Hepatic stellate cell (primary cell): ENCODE measurements at places on chromosomes 2 and 18.
A peak's percentile ranks its signal among the peaks of the same experiment; 100 is the strongest.

DNA sequence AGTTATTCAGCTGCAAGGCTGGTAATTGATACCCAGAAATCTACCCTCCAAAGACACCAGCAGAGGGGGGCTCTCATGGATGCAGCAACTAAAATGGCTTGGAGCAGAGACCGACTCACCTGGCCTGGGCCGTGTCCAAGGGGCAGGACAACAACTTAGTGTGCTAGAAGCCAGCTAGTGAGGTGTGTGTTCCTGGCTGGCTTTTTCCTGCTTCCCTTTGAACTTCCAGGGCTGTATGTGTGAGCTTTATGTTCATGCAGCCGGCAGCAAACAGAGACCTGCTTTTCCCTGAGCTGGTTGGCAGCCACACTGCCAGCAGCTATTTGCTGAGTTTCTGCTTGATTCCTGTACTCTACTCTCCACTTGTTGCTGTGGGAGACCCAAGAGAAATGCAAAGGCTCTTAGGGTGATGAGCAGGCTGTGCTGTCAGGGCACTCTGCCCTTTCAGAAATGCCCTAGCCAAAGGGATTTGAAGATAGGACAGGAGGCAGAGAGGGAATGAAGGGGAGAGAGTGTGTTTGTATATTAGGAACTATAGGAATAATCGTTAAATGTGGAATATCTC lies 23.7 kb upstream of the GRP start:
- DNase-seq, result no peak

- no peak for DNase-seq
Measured at GRCh38 chr2:178279142-178279541, 84.8 kb downstream of the OSBPL6 start.

DNA sequence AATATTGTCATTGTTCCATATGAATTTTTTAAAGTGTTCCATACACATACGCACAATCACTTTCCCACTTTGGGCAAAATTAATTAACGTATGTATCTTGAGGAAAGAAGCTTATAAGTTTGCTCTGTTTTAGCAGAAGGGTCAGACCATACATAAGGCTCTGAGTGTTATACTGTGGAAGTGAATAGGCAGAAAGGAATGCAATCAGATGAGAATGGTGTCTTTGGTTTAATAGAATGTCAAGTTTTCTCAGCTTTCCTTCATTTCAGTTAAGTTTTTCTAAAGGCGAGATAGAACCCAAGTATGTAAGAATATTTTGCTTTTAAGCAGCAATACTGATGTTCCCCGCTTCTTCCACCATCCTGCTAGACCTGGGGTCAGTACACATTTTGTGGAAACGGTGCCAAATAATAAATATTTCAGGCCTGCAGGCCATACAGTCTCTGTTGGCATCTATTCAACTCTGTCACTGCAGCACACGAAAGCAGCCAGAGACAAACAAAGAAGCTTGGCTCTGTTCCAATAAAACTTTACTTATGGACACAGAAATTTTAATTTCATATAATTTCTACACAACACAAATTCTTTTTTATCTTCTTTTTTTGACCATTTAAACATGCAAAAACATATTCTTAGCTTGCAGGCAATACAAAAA lies 100.6 kb downstream of the UPP2 start:
- DNase-seq, result no peak

GRCh38 chr2:231673348-231673770 lies 35.0 kb upstream of the PTMA start:
- DNase-seq, result peak; percentile 87

- DNase-seq, result no peak
Measured at GRCh38 chr2:133525613-133526529, 42.4 kb downstream of the NCKAP5 start.

DNA sequence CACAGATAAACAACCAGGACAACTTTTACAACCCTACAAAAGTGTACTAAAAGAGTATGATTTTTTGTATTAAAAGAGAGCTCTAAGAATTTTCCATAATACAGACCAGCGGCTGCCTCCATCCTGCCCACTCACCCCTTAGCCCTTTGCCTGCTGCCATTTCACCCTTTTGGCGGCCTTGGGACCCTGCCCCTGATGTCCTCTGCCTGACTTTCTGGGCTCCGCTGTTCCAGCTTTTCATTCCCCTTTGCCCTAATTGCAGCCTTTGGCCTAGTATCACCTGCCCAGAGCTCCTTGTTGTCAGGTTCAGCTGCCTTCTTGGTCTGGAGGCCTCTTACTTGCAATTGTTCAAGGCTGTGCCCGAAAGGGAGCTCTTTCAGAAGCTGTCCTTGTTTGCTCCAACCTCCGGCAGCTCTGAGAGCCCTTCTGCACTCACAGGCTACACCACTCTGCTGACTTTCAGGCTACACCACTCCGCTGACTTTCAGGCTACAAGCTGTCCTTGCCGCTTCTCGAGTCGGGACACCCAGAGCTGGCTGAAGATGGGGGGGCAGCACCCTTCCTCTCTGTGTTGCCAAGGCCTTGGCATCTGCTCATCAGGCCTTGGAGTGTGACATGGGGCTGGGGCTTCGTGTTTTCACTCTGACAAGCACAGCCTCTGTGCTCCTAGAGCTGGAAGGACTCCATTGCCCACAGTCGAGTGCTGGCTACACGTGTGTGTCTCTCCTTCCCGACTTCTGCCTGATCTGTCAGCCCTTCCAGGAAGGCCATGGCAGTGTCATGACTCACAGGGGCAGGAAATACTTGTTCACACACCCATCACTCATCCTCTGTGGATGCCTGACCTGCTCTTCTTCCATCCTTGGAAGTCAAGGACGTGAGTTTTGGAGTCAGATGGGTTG lies 43.1 kb upstream of the HDAC4 start:
- no peak for DNase-seq

DNA sequence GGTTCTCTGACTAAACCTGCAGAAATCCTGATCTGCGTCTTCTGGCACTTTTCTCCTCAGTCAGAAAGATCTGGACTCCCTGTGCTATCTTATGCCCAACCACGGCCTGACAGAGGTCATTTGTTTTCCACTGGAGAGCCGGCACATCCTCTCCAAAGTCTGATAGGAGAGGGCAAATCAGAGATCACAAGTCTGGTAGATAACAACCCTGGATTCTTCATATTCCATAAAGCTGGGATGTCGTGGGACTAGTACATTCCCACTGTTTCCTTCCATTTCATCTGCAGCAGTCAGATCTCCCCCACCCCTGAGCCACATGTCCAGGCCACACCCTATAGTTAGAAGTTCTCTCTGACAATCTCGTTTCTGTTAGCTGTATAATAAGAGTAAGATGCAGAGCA lies 157.0 kb downstream of the MGAT5 start:
- peak; percentile 11 for DNase-seq

DNA sequence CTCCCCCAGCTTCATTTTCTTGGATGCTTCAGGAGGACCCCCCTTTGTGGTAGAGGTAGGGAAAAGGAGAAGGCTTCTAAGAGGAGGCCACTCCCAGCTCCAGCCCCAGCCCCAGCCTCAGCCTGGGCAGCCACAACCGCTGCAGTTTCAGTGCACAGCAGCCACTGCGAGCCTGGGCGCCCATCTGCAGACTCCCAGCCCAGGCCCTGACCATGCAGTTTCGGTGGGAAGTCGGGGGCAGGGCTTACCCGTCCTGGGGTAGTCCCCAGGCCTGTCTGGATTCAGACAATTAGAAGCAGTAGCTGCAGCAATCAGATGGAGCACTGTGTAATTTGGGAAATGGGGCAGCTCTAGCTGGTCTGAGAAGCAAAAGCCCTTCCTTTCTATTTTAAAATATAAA lies 28.6 kb downstream of the ITM2C start:
- DNase-seq, result no peak

DNA sequence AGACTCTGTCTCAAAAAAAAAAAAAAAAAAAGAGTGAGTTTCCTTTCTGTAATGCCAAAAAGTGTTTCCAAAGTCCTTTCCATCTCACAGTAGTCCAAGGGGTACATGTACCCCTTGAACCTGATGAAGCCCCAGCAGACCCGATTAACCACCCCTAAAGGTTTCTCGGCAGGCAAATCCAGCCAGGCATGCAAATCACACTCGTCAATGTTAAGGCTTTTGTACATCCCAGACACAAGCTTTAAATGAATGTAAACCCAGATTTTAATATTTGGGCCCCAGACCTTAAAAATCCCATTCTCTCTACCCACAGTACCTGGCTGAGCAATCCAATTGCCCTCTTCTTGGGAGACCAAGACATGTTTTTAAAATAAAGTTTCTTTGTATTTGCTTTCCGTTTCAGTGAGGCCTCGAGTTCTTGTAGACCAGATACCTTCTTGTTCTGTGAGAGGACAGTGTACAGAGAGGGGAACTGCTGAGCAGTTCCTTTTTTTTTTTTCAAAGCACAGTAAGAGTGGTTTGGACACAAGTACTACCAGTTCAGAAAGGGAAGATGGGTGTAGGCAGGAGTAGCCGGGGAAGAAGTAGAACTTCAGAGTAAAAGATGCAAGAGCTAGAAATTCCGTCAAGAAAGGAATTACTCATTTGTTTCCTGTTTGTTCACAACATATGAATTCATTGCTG lies at the start of gene NLRC4:
NLRC4 (minus strand) TSS at position 465 of the 684 bp plus-strand sequence. CDS start 8,111 bp downstream, outside the sequence.
- no peak for DNase-seq
